NCI-H2081 treated with DMSO at 0.1 percent for 48 hours (cell line): ENCODE measurements at places on chromosomes 12 and 14.

DNA sequence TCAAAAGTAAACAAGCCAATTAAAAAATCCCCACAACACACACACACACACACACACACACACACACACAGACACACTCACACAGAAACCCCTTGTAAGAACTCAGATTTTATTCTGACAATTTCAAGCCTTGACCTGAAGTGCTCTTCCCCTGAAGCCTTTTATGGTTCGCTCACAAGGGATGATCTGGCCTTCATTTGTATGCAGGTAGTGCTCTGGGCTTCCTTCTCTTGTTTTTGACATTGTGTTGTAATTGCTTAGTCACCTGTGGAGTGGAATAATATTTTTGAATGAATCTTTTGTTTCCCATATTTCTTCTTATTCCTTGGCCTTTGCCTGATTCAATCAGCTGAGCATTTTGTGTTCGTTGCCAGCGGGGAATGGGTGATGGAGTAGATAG lies 83.3 kb upstream of the CSRP2 start:
- no peak for DNase-seq

DNA sequence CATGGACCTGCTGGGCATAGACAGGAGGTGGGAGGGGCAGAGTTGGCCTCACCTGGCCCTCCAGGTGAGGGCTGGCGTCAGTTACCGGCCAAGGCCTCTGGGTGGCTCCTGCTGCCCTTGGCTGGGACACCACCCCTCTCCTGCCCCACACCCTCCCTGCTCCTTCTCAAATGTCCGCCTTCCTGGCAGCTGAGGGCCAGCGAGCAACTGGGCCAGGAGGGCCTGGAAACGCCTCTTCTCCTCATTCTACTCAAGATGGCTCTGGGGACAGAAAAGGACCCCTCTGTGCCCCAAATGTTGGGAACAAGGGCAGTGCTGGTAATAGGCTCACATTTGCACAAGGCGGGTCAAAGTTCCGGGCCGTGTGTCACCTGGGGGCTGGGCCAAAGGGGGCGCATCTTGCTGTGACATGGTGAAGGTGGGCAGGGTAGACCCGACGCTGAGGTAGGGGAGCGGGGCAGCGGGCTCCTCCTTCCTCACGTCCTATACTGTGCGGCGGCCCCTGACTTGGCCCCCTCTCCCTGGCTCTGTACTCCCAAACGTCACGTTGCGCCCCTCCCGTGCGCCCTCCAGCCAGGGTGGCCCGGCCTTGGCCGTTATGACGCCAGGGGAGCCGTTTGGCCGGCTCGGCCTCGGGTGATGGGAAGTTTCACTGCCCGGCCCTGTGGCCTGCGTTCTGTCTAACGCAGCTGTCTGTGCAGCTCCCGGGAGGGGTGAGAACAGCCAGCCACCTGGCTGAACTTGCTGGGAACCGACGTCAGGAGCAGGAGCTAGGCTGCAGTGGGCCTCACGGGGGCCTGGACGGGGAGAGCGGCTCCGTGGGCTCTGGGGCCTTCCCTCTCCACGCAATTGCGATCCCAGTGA lies 18.0 kb upstream of the DLK1 start:
- DNase-seq: no peak

GRCh38 chr12:29672580-29672979 lies 111.2 kb downstream of the TMTC1 start:
- no peak for DNase-seq

DNA sequence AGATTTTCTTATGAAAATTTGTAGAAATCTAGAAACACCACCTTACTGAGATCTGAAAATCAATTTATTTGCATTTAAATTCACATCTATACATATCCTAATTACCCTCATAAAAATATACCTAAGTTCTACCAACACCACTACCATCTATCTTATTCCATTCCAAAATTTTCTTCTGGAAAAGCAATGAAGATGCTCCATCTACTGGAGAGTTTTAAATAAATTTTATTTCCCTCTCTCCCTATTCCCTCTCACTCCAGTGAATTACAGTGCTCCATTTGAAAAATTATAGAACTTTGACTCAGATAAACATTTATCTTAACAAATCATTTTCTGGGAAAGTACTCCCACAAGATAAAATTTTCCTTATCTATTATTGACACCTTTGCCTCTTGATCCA lies 2.3 kb upstream of the C14orf39 start:
- no peak for DNase-seq

GRCh38 chr14:50882932-50883826 lies 11.3 kb downstream of the ABHD12B start:
- DNase-seq: no peak
